ENCODE measurements at places on chromosomes 7 and 10.

GRCh38 chr10:132460071-132460470 is 63.1 kb downstream of the PWWP2B start:
- DNase-seq, result no peak
- H3K27me3 ChIP-seq, result no peaks in the 10 kb centered on the region
- H3K27ac ChIP-seq, result no peak overlapping the region
- peaks cover 10% of the 10 kb centered on the region for H3K4me1 ChIP-seq
- no peak overlapping the region for H3K4me3 ChIP-seq
- no peaks in the 10 kb centered on the region for H3K36me3 ChIP-seq

DNA sequence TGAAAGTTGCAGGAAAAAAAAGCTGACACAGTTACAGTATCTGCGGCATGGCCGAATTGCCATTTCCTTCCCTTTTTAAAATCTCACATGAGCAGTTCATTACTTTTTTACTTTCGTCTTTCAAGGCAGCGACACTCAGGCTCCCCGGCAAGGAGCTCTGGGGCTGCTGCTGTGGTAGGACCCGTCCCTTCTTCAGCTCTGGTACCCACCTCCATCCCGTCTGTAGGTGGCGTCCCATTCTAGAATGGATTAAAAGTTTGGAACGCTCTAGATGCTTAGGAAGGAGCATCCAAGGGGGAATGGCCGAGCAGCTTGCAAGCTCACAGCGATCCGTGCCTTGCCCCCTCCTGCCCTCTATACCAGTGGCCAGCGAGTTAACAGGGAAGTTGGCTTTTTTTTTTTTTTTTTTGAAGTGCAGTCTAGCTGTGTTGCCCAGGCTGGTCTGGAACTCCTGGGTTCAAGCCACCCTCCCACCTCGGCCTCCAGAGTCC is 22.8 kb upstream of the TTYH3 start:
- H3K4me1 ChIP-seq, result peaks cover 5% of the 10 kb centered on the region
- no peak overlapping the region for H3K27ac ChIP-seq
- H3K4me3 ChIP-seq, result no peak overlapping the region

DNA sequence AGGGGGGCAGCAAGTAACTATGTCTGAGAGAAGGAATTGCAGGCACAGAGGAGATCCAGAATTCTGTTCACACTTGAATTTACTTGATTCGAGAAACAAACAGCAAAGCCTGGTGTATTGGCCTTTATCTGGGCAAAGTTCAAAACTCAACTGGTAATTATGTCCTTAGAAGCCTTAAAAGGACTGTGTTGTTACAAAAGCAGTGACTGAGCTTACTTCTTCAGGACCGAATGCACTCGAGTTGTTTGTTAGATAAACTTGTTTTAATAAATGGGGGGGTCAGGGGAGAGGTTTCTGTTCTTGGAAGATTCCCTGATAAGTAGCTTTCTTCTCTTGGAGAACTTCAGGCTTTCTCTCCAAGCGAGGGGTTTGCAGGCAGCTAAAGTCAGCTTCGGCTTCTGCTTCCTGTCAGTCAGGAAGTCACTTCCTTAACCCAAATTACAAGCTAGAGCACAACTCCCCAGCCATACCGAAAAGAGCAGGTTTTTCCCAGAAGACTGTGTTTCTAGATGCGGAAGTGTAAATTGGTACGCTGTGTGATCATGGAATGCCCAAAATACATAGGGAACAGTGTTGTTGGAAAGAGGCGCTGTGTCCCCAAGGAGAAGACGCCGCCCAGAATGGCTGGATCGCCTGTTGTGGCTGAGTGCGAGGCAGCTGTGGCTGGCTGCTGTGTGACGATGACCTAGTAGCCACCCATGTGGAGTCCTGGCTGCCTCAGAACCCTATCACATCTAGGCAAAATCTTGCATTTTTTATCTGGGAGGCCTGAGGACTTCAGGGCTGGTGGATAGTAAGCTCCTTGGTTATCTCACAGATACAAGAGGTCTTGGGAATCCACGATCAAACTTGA is 110.4 kb downstream of the TCF7L2 start:
- H3K27ac ChIP-seq, result peak overlapping the region; percentile 87
- H3K4me3 ChIP-seq, result peak overlapping the region; percentile 56
- no peaks in the 10 kb centered on the region for H3K27me3 ChIP-seq
- no peak for DNase-seq
- no peaks in the 10 kb centered on the region for H3K36me3 ChIP-seq
- H3K4me1 ChIP-seq, result peaks cover 8% of the 10 kb centered on the region

DNA sequence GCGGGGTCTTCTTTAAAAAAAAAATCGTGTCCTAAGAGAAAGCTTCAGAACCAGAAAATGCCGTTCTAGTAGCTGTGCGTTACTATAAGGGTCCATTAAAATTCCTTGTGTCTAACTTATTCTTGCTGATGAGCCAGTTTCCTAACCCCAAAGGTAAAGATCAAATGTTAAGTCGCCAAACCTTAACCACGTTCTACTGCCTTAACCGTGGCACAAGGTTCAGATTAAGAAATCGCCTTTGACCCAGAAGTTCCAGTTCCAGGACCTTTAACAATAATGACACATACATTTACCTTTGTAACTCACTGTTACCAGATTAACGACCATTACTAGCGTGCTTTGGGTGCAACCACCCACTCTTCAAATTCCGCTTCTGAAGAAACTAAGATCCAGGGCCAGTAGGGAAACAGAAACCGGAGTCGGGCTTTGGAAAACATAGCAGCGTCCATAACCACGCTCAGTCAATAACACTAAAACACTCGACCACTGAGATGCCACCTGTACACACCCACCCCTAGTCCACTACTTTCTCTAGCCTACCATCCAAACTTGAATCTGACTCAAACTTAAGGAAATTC is 620 bp downstream of the BET1 start:
- H3K4me3 ChIP-seq, result peak overlapping the region; percentile 74
- no peaks in the 10 kb centered on the region for H3K36me3 ChIP-seq
- no peaks in the 10 kb centered on the region for H3K27me3 ChIP-seq
- peak overlapping the region; percentile 89 for H3K27ac ChIP-seq
- H3K4me1 ChIP-seq, result no peaks in the 10 kb centered on the region
- DNase-seq, result no peak

DNA sequence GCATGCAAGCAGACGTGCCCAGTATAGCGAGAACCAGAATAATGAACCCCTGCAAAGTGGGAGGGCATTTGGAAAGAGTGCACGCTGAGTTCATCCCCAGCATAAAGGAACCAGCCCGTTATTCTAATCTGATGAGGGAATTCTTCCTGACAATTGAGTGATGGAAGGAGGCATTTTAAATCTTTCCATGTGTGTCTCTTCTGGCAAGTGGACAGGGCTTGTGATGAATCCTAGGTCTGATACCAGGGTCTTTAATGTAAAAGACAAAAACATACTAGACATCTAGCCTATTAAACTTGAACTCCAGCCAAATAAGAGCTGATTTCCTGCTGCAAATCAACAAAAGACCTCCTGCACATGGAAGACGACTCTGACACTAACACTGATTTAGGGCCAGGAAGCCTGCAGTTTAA is 301.2 kb downstream of the DPP6 start:
- DNase-seq, result no peak
- H3K4me1 ChIP-seq, result no peaks in the 10 kb centered on the region
- H3K27me3 ChIP-seq, result no peaks in the 10 kb centered on the region
- no peak overlapping the region for H3K27ac ChIP-seq

GRCh38 chr7:75533926-75534325 is 41.8 kb downstream of the SPDYE5 start:
- H3K27ac ChIP-seq, result no peak overlapping the region
- H3K36me3 ChIP-seq, result no peaks in the 10 kb centered on the region
- H3K27me3 ChIP-seq, result no peaks in the 10 kb centered on the region

- H3K27me3 ChIP-seq, result no peaks in the 10 kb centered on the region
- no peak overlapping the region for H3K27ac ChIP-seq
- no peaks in the 10 kb centered on the region for H3K36me3 ChIP-seq
- DNase-seq, result no peak
- no peaks in the 10 kb centered on the region for H3K4me1 ChIP-seq
- no peak overlapping the region for H3K4me3 ChIP-seq
These were observed 62.1 kb downstream of the INPP5A start for GRCh38 chr10:132599732-132600131.

DNA sequence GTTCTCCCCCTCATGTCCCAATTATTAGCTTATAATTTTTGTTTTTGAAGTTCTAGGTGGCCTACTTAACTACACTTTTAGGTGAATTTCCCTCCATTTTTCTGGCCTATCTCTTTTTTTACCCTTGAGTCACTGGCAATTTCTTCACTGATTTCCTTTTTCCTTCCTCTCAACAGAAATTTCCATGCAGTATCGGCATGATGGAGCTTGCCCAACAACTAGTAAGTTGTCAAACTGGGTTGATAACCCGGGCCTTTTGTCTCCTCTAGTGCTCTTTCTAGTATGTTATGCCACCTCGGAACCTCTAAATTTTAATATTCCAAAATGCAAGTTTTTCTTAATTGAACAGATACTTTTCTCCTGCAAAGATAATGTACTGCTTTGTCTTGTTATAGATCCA is 147.1 kb downstream of the MLLT10 start:
- no peaks in the 10 kb centered on the region for H3K27me3 ChIP-seq
- H3K4me1 ChIP-seq, result no peaks in the 10 kb centered on the region
- no peak for DNase-seq
- H3K27ac ChIP-seq, result no peak overlapping the region

- no peak overlapping the region for H3K27ac ChIP-seq
- DNase-seq, result peak; percentile 20
- H3K36me3 ChIP-seq, result no peaks in the 10 kb centered on the region
- no peak overlapping the region for H3K4me3 ChIP-seq
- no peaks in the 10 kb centered on the region for H3K27me3 ChIP-seq
These were observed 5.1 kb upstream of the GRID1 start for GRCh38 chr10:86371691-86372090.

DNA sequence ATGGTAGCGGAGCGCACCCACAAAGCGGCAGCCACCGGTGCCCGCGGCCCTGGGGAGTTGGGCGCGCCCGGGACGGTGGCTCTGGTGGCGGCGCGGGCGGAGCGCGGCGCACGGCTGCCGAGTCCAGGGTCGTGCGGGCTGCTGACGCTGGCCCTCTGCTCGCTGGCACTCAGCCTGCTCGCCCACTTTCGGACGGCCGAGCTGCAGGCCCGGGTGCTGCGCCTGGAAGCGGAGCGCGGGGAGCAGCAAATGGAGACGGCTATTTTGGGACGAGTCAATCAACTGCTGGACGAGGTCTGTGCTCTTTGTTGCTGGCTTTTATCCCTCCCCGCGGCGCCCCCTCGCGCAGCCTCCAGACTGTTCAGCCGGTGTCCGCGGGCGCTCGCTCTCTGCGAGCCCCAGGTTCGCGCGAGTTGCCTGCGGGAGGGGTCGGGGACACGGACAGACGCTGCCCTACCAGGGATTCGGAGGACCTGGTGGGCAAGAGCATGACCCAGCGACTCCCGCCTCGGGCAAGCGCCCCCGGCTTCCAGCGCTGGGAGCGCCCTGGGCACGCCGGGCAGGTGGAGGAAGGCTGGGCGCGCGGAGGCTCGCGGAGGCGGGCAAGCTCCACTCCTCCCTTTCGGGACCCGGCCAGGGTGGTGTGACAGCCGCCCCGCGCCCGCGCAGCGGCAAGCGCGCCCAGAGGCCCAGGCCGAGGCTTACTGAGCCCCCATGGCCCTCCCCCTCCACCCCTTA is 887 bp downstream of the COL13A1 start:
- H3K27ac ChIP-seq, result no peak overlapping the region
- peak overlapping the region; percentile 39 for H3K4me3 ChIP-seq
- H3K27me3 ChIP-seq, result peaks cover 4% of the 10 kb centered on the region
- no peaks in the 10 kb centered on the region for H3K36me3 ChIP-seq
- DNase-seq, result no peak

DNA sequence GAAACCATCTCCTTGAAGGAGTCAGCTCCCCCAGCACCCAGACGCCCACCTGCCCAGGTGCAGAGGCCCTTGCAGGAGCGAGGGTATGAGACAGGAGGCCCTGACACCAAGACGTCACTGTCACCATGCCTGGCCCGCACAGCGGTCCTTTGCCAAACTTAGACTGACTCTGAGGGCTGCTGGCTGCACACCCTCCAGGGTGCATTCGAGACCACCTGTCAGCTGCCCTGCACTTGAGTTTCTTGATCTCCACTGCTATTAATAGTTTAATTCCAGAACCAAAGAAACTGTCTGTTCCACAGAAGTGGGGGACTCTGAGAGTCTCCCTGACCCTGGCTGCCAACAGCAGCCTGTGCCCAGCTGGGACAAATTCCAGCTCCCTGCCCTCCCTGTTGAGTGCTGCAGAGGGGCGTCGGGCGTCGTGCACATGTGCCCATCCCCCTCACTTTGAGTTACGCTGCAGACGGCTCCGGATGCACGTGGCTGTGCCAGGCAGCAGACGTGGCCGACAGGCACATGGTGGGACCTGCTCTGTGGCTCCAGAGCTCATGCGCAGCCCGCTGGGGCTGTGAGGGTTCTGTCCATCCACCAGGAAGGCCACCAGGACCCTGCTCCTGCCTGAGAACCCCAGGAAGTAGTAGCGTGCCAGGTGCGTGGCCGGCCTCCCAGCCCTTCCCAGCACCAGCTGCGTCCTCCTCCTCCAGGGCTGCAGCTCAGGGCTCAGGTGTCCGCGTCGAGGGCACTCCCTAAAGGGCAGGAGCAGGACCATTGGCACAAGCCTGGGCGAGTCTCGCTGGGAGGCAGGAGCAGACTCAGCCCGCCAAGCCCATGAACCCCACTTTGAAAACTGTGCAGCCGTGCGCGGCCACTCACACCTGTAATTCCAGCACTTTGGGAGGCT is 24.8 kb downstream of the ELFN1 start:
- DNase-seq, result peak; percentile 38
- no peak overlapping the region for H3K4me3 ChIP-seq
- no peaks in the 10 kb centered on the region for H3K4me1 ChIP-seq
- peaks cover 10% of the 10 kb centered on the region for H3K27me3 ChIP-seq

GRCh38 chr7:67105377-67105776 is 108.7 kb downstream of the TYW1 start:
- no peaks in the 10 kb centered on the region for H3K36me3 ChIP-seq
- H3K27me3 ChIP-seq, result no peaks in the 10 kb centered on the region
- H3K4me1 ChIP-seq, result no peaks in the 10 kb centered on the region
- H3K27ac ChIP-seq, result no peak overlapping the region
- no peak overlapping the region for H3K4me3 ChIP-seq

DNA sequence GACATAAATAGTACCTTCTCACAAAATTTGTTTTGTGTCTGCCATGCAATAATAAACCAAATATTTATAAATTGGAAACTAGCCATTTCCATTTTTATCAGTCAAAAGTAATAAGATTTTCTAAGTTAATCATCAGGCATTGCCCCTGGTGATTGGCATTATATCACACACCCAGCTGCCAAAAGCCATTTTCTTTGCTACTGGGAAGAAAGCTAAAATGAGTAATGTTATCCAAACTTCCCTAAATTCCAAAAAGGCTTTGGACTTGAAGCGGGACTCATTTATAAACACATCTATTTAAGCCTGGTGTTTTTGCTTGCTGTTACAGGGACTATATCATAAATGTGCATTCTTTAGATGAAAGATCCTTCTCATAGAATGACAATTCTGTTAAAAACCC is 86.0 kb downstream of the AKR1D1 start:
- no peak overlapping the region for H3K27ac ChIP-seq
- no peaks in the 10 kb centered on the region for H3K4me1 ChIP-seq
- no peak for DNase-seq

- peak within 1 kb of the TSS; percentile 86 for H3K4me3 ChIP-seq
- H3K27ac ChIP-seq, result peak within 1 kb of the TSS; percentile 98
- H3K36me3 ChIP-seq, result no peaks in the 10 kb centered on the region
- peaks cover 5% of the 10 kb centered on the region for H3K27me3 ChIP-seq
- peak; percentile 73 for DNase-seq
These were observed at the start of gene NUDCD3 for GRCh38 chr7:44490351-44491200. TSS of gene NUDCD3 (minus strand) at chr7:44490658. CDS start at chr7:44490600, 58 bp downstream.

- H3K4me3 ChIP-seq, result no peak overlapping the region
- H3K4me1 ChIP-seq, result no peaks in the 10 kb centered on the region
- DNase-seq, result no peak
- H3K36me3 ChIP-seq, result no peaks in the 10 kb centered on the region
These were observed 110.7 kb downstream of the ZNF467 start for GRCh38 chr7:149662591-149663095.
